ENCODE measurements at places on chromosomes 16 and 17.

DNA sequence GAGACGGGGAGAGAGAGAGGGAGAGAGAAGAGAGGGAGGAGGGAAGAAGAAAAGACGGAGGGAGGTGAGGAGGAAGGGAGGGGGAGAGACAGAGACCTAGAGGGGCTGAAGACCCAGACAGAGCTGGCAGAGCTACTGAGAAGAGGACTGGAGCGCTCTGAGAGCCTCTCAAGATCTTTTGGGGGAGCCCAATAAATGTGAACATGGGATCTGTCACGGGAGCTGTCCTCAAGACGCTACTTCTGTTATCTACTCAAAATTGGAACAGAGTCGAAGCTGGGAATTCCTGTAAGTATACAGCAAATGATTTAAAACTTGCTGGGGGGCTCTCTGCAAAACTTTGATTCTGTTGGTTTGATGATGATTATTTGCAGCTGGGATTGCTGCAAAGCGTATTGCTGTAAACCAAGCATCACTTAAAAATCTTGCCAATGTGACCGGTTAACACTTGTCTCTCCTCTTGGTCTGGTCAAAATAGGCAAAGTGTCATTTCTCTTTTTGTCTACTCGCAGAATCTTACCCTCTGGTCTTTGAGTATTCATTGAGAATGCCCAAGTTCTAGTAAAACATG lies 344 bp downstream of the CNTNAP4 start:
- DNase-seq = no peak

- DNase-seq = no peak
Observed at GRCh38 chr16:89412811-89413210, 77.5 kb downstream of the ANKRD11 start.

DNA sequence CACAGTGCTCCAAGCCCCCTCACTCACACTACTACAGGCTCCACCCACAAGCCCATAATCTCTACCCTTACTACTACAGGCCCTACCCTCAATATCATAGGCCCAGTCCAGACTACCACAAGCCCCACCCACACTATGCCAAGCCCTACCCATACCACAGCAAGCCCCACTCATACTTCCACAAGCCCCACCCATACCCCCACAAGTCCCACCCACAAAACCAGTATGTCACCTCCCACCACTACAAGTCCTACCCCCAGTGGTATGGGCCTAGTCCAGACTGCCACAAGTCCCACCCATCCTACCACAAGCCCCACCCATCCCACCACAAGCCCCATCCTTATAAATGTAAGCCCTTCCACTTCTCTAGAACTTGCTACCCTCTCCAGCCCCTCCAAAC lies 13.8 kb downstream of the RIPOR1 start:
- no peak for DNase-seq

- DNase-seq = no peak
Observed at GRCh38 chr17:67026341-67026740, 18.0 kb upstream of the CACNG1 start.

GRCh38 chr16:75841517-75841916 lies 115.2 kb upstream of the CPHXL start:
- DNase-seq = no peak

DNA sequence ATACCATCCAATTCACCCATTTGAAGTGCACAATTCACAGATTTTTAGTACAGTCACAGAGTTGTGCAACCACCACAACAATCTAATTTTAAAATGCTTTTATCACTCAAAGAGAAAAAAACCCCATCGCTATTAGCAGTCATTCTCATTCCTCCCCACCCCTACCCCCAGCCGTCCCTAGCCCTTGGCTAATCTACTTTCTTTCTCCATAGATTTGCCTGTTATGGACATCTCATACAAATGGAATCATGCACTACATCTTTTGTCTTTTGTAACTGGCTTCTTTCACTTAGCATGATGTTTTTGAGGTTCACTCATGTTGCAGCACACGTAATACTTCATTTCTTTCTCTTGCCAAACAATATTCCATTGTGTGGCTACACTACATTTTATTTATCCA lies 20.4 kb downstream of the LYRM9 start:
- no peak for DNase-seq

GRCh38 chr17:31654936-31655335 lies 204.1 kb downstream of the COPRS start:
- no peak for DNase-seq

GRCh38 chr17:29349409-29349808 lies 40.8 kb upstream of the TAOK1 start:
- no peak for DNase-seq

GRCh38 chr17:81453076-81453475 lies 57.8 kb downstream of the BAHCC1 start:
- DNase-seq = peak; percentile 65

- DNase-seq = no peak
Observed at GRCh38 chr16:67435758-67436164, 4.8 kb downstream of the HSD11B2 start.

GRCh38 chr16:50448522-50448921 lies 79.7 kb upstream of the BRD7 start:
- no peak for DNase-seq

DNA sequence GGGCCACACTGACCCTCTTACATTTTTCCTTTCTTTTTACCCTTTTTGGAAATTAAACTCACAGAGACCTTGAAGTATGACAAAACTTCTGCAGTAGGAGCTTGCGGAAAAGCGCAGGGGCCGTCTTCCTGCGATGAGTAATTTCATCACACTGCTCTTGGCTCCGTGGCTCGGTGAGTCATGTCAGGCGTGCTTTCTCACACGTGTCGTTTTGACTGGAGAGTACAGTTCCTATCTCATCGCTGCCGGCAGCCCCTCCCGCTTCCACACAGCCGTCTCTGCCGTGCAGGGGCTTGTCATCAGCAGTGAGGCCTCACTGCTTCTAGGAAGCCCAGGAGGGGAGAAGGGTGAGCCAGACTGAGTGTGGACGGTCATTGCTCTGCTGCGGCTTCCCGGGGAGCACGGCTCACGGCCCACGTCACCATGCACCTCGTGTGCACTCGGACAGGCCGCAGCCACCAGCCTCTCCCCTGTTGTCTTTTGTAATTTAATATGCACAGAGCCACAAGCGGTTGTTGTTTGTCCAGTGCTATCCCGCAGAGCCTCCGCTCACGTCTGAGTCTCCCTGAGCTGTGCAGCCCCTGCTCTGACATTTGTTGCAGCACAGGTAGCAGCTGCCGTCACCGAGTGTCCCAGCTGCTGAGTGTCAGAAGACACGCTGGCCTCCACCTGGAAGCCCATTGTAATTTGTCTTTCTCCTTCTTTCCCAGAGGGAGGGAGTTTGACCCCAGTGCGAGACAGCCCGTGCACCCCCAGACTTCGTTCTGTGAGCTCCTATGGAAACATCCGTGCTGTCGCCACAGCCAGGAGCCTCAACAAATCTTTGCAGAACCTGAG lies 99.4 kb upstream of the CHMP6 start:
- DNase-seq = no peak

- DNase-seq = no peak
Observed at GRCh38 chr17:59219992-59220327, 351 bp upstream of the GDPD1 start.

DNA sequence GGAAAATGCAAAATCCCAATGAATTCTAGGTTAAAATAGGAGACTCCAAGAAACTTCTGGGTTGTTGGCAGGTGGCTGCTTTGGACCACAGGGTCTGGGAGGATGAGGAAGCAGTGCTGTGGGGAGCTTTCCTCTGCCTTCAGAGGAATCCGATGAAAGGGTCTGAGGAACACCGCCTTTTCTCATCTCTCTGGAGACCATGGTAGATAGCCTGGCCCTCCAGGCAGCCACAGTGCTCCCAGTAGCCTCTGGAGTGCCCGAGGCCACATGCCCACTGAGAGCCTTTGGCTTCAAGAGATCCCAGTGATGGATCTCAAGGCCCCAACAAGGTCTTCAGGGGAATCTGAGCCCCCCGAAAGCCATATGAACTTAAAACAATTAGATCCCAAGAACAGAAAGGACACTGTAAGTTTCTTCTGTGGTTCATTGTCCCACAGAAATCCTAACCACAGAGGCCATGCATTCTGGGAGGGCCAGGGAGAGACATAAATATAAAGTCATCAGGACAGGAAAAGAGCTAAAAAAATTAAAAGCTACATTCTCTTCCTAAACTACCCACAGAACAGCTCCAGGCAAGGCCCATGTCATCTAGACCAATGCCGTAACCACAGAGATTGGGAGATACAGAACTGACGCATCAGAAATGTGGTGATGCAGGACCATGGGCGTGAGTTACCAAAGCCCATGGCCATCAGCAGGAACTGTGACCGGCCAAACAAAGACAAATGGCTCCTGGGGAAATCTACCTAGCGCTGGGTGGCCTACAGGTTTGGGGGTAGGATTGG lies 24.3 kb downstream of the TK2 start:
- no peak for DNase-seq

DNA sequence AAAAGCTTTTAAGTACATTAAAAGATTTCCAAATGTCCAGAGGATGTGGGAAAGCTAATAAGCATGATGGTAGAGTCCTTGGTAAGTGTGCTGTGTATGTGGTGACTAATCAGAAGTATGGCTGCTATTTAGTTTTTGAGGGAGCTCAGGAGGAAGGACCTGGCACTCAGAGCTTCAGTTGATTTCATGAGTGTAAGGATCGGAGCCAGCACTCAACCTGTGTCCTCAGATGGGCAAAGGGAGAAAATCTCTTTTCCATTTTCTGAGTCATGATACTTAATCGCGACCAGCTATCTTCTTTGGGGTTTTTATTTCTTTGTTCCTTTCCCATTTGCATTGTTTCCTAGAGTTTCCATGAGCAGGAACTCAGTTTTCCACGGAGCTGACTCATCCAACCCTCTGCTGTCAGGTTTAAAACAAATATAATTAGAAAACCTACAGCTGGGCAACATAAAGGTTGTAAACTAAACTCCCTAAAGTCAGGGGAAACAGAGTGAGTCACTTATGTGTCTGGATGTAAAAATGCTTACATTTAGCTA lies 125.4 kb downstream of the MAP2K6 start:
- no peak for DNase-seq

- DNase-seq = no peak
Observed at GRCh38 chr17:79464318-79465010, 146.4 kb downstream of the RBFOX3 start.

DNA sequence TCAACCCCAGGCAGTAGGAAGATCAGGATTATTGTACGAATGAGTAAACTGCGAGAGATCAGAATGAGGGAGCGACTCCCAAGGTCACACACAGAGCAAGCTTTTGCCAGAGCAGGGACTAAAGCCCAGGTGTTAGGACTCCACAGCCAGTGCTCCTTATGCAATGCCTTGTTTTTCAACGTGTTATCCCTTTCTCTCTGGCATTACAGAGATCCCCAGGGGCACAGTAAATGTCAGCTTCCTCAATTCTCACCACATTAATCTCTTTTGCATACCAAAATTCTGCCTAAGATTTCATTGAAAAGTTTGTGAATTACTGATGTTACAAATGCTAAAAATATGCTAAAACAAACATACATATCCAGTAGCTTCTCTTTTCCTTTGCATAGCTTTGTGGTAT lies 68.1 kb upstream of the CES5A start:
- no peak for DNase-seq

DNA sequence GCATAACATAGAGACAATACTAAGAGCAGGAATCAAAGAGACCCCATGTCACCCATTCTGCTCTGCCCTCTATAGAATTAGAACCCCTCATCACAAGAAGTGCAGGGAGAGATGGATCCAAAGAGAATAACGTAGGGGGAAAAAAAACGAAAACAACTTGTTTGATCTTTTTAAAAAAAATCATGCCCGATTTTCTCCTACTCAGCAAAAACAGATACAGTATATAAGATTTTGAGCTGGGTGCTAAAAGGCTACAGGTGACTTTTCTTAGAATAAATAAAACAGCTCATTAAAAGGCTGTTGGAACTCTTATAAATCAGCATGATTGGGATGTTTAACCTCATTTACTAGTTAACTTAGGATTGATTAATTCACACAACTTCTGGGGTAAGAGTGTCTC lies 17.4 kb downstream of the UBN1 start:
- DNase-seq = no peak

DNA sequence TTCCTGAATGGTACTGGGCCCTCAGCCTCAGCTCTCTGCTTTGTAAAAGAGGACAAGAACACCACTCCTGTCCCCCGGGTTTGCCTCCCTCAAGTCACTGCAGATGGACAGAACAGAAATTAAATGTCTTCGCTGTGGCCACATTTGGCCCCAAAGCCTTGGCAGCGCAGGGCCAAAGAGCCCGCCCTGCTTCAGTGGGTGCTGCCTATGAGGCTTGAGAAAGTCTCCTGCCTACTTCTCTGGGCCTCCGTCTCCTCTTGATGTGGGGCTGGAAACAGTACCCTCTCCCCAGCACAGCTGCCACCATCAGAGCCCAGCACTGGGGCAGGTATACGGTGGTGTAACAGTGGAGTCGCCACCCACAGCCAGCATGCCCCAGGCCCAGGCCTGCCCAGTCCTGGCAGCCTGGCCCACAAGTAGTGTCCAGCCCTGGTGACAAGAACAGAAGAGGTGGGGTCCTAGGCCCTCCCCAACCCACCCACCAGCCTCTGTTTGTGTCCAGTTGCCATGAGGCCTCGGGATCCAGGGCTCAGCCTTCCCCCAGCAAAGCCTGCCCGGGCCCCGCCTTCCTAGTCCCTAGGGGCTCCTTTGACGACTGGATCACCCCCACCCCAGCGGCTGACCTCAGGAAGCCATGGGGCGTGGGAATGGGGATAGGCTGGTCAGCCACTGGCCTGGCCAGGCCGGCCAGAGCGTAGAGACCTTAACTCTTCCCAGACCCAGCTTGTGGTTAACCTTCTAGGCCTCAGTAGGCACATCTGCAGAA lies 3.9 kb upstream of the TPPP3 start:
- no peak for DNase-seq

DNA sequence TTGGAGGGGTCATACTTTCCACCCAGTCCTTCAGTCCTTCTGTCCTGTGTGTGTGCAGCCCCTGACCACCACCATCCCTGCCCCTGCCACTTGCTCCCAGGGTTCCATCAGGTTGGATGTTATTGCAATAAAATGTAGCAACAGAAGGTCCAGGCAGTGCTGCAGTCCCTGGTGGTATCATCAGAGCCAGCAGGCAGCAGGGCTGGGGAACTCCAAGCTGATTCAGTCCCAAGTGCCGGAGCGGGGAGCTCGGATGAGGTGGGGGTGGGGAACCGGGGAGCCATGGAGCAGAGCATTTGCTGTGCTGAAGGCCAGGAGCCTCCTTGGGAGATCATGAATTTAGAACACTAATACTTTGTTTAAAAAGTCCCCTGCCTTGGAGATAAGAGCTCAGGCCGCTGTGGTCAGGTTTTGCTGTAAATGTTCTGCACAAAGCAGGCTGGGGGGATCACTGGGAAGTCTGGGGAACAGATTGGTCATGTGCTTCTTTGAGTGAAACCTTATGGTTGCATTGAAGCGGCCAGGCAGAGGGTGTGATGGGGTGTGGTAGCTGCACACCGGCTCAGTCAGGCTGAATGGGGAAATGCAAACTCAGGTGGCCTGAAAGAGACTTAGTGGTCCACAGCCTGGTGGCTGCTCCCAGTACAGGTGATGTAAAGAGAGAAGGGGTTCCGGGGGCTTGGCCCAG lies 225.9 kb downstream of the SEC14L1 start:
- DNase-seq = peak; percentile 53

DNA sequence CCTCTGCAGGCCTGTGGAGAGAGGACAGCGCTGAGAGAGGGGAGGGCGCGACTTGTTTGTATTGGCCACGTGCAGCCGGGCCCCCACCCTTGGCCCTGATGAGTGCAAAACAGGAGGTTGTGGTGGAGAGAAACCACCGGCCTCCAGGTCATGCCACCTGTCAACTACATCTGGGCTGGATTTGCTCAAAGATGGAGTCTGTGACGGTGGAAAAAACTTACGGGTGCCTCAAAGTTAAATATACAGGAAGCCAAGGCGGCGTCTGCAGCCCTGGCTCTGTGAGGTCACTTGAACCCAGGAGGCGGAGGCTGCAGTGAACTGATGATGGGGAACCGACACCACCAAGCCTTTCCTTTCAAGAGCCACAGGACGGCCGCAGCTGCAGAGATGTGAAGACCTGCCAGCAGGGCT lies 15.7 kb downstream of the C16orf74 start:
- DNase-seq = no peak

- no peak for DNase-seq
Observed at GRCh38 chr17:28996554-28997096, 9.2 kb downstream of the SEZ6 start.
